ENCODE measurements at places on chromosomes 11 and 22. TPM values are rescaled to one million over a fixed set of nuclear protein-coding genes. Genes with fewer than 3 reads are reported as not detected.

VPS26B gene
- 31.1 TPM for total RNA-seq

EED gene
- 35.1 TPM for total RNA-seq

NDUFS8 gene
- 75.4 TPM for total RNA-seq

TRPM5 gene
- total RNA-seq, result not detected

TMPRSS13 gene
- total RNA-seq, result 2.2 TPM

NOX4 gene
- 0.65 TPM for total RNA-seq

PRAME gene
- 0.17 TPM for total RNA-seq

BIRC3 gene
- 97.6 TPM for total RNA-seq

APOA4 gene
- not detected for total RNA-seq

HEPN1 gene
- total RNA-seq, result not detected

SIK2 gene
- total RNA-seq, result 19.9 TPM

OSBPL5 gene
- total RNA-seq, result 73.3 TPM

STK33 gene
- 1.6 TPM for total RNA-seq

CARD18 gene
- total RNA-seq, result not detected

ESAM gene
- total RNA-seq, result 38.7 TPM

CCDC87 gene
- not detected for total RNA-seq

HPX gene
- total RNA-seq, result 3.4 TPM

C11orf54 gene
- total RNA-seq, result 22.5 TPM

PGA5 gene
- total RNA-seq, result 3.3 TPM

SLC7A4 gene
- 0.13 TPM for total RNA-seq

MAPK1 gene
- total RNA-seq, result 157 TPM

OR6Q1 gene
- not detected for total RNA-seq

ZBTB16 gene
- 84.9 TPM for total RNA-seq

RASD2 gene
- total RNA-seq, result not detected

CPT1B gene
- 29.2 TPM for total RNA-seq

PPFIA1 gene
- total RNA-seq, result 46.1 TPM

TYMP gene
- total RNA-seq, result 204 TPM

CD3G gene
- 26.9 TPM for total RNA-seq

BATF2 gene
- total RNA-seq, result 14.0 TPM

TNNT3 gene
- not detected for total RNA-seq

BBOX1 gene
- total RNA-seq, result not detected

APOBEC3H gene
- total RNA-seq, result 1.5 TPM
